Activated gamma-delta T cell (primary cell): ENCODE measurements at places on chromosomes 7 and 10.

DNA sequence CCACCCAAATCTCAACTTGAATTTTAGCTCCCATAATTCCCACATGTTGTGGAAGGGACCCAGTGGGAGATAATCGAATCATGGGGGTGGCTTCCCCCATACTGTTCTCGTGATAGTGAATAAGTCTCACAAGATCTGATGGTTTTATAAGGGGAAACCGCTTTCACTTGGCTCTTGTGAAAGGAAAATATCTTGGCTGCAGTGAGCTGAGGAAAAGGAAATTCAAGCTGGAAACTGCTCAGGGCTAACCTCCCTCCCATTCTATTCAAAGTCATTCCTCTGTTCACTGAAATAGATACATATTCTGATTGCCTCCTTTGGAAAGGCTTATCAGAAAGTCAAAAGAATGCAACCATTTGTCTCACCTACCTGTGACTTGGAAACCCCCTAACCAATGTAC is 15.8 kb downstream of the CYCS start:
- DNase-seq = no peak

GRCh38 chr7:25389489-25390106 is 161.3 kb upstream of the NPVF start:
- no peak for DNase-seq

- DNase-seq = no peak
Measured at GRCh38 chr7:12493863-12494686, 76.4 kb upstream of the SCIN start.

DNA sequence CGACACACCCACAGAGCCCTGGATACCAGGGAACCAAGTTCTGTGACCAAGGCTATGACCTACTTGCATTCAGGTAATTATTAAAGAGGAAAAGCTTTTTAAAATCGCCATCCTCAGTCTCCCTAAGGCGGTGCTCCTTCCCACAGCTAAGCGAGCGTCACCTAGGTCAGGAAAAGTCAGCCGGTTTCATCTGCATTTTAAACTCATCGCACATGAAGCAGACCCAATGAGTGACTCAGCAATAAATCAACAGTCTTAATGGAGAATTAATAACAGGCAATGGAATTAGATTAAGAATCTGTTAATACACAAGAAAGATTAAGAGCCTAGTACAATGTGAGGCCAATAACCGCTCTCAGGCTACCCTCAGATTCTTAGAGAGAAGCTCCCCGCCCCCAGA is 59.2 kb downstream of the HSPA12A start:
- DNase-seq = no peak

- no peak for DNase-seq
Measured at GRCh38 chr10:86099542-86100334, 266.9 kb downstream of the GRID1 start.

DNA sequence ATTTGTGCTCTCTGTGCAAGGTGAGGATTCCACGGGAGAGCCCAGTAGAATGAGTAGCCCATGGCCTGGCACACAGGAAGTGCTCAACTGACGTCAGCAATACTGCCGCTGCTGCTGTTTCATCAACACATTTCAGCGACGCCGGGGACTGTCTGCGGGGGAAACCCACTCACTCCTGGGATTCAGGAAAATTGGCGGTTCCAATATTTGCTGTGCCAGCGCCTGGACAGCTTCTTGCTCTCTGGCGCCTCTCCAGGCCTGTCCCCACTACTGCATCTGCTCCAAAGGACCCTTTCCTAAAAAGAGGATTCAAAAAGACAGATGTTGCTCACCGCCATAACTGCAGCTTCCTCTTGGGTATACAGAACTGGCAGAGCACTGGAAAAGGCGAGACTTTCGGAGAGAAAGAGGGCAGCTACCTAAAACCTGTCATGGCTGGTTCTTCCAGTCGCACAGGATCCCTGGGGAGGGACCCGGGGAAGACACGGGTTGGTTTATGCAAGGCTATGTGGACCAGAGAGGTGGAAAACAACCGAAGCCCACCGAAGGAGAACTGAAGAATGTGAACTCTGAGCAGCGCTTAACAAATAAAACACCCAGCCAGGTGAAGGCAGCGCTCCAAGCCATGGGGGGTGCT is 39.7 kb upstream of the ENO4 start:
- DNase-seq = no peak

DNA sequence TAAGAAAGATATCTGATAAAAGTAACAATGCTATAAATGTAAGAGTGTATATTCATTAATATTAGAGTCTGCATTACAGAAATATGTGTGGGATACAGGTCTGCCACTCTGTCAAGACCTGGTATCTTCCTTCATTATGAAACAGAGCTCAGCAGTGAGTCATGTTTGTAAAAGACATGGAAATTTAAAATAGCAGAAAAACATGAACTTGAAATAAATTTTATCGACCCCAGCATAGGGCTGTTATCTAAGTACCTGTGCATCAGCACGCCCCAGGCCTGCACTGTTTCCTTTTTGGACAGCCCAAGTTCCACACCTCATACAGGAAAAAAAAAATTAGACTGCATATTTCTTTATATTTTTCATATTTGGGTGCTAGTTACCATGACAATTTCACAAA is 58.0 kb upstream of the ZPBP start:
- no peak for DNase-seq

- DNase-seq = no peak
Measured at GRCh38 chr10:3071405-3072198, 4.3 kb downstream of the PFKP start.

DNA sequence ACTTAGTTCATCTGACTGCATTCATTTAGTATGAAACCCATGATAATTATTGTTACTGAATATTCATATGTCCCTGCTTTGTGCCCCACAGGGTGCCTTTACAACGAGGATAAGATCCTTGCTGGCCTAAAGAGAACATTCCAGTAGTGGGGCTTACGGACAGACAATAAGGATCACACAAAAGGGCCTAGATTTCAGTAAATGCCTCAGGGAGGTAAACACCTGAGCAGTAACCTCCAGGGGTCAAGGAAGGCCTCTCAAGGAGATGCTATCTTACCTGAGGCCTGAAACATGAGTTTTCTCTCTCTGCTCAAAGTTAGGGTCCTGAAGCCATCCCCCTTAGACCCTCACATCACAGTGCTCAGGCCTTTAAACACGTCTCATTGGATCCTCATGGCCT is 228.7 kb downstream of the TCF7L2 start:
- no peak for DNase-seq

GRCh38 chr7:128860158-128861073 is 2.2 kb upstream of the ATP6V1F start:
- DNase-seq = no peak

GRCh38 chr7:3899559-3899991 is 598.5 kb downstream of the SDK1 start:
- no peak for DNase-seq

GRCh38 chr10:18949391-18949790 is 99.2 kb upstream of the MALRD1 start:
- DNase-seq = no peak

DNA sequence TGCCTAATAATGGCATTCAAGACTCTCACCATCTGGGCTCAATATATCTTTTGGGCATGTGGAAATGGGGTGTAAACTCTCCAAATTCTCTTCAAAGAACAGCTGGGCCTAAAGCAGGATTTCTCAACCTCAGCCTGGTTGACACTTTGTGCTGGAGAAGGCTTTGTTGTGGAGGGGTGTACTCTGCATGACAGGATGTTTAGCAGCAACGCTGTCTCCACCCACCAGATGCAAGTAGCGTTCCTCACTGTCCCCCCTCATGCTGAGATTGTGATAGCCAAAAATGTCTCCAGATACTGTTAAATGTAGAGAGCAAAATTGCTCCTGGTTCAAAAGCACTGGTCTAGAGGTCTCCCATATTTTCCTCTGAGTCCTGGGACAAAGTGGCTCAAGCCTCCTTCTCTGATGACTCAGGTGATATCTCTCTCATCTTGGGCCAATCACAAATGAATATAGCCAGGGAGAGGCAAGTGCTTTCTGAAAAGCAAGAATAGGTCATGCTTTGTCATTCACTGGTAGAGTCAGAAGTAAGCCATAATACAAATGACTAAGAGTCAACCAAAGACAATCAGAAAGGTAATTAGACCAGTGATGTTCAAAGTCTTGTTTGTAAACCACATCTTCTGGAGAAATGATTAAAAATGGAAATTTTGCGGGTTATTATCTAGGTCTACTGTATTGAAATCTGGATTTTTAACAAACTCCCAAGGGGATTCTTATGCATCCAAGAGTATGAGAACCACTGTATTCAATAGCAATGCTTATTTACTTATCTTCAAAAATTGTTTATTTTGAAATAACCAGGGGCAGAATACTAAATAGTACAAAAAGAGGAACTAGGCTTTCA is 330.8 kb downstream of the PTEN start:
- no peak for DNase-seq

GRCh38 chr7:25613912-25614311 is 385.6 kb upstream of the NPVF start:
- no peak for DNase-seq

DNA sequence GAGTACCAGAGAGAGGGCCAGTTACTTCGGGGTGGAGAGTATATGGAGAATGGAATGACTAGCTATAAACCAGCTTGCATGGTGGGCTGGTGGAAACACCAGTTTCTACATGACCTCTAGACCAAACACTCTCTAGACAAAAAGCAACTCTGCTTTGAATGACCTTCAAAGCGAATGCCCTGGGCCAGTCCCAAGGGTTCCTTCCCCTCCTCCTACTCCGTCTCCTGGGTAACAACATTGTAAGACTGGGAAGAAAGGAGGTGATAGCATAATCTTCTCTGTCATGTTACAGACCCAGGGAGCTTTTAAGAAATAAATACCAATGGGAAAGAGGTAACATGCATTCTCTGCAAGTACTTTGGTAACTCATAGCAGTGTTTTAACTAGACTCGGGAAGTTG is 7.4 kb downstream of the HK1 start:
- no peak for DNase-seq

- no peak for DNase-seq
Measured at GRCh38 chr7:2954433-2954853, 89.2 kb downstream of the CARD11 start.

DNA sequence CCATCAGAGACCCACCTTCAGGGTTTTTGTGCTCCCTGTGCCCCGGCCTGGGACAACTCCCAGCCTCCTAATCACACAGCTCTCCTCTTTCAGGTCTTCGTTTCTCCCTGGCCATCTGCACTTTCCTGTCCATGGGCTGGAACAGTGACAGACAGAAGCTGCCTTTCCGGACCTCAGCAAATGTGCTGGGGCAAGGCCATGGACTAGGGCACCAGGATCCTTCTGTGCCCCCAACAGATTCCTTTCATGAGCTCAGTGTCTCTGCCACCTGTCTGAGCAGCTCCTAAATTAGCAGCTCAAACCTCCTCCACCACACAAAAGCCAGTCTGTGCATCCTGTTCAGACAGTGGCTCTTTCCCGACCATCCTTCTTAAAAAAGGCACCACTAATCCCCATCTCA is 41.9 kb upstream of the FRMD4A start:
- DNase-seq = no peak

DNA sequence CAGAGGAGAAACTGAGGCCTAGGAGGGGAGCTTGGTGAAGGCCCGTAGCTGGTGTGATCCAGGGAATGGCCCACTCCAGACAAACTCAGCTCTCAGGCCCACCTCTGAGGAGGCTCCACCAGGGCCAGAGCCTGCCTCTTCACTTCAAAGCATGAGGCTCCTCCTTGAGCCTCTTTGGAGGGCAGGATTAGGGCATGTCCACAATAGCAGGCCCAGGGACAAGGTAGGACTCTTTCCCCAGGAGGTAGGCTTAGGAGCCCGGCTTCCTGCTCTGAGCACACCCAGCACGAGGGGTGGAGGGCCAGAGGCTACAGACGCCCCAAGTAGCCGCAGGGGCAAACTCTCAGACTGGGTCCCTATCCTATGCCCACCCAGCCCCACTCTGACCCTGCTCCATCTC is 164.6 kb upstream of the ZMIZ1 start:
- DNase-seq = no peak

DNA sequence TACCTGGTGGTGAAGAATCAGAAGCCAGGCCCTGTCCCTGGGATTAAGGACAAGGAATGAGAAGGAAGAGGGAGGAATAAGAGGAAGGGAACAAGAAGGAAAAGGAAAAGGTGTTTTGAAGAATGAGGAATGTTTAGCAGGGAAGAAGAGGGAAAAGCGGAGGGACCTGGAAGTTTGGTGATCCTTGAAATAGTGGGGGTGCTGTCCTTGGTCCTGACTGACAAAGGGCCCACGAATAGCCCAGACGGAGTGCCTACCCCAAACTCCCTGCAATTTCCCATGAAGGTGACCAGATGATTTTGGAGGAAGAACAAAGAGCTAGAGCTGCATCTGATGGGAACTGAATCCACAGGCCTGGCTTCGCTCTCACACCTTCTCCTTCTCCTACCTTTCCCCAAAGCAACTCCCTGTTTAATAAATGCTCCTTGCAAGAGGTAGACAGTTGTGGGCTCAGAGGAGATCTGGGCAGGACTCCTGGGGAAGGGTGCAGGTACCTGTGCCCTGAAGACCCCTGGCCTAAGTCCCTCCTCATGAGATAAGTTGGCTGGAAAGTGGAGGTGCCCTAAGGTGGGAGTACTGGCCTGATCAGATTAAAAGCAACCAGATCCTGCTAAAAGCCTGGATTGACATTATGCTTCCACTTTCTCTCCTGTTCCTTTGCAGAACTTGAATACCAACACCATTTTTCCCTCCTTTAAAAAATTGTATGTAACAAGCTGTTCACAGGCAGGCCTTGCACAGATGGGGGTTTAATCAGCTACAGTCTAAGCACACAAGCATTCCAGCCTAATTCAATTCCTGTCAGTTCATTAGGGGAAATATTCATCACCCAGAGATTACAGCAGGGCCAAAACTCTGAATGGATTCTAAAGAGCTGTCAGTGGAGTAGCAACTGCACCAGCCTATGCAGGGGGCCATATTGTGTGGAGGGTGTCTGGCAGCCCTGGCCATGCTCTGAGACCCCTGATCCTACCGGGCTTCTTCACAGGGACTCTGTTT is 19.4 kb downstream of the KAZALD1 start:
- DNase-seq = no peak

DNA sequence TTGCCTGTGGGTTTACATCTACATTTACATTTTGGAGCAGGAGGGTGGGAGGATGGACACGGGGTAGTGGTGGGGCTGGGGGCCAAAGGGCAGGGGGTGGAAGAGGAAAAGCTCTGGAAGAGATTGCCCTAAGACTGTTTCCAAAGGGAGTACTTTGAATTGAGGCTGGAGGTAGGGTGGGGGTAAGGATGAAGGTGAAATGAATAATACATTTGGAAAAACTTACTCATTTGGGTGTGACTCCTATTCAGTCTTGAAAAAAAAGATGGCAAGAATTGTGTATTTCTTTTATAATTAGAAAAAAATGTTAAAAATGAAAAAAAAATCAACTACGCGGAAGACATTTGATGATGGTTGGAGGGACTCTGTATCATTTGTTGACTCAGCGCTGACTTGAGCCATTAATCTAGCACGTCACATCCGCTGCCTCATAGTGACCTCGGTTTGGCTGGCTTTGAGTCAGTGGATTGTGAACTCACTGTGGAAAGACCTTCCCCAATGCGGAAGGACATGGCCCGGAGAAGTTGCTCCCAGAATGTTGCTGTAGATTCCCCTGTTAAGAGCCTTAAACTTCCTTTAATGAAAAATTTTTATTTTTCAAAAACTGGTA is 2.8 kb downstream of the FAM180A start:
- DNase-seq = no peak

- peak; percentile 48 for DNase-seq
Measured at GRCh38 chr7:98021588-98022351, 31.8 kb upstream of the OCM2 start.
